ENCODE measurements at places on chromosomes 6 and 20. TPM values are rescaled to one million over a fixed set of nuclear protein-coding genes. Genes with fewer than 3 reads are reported as not detected.

The SMOC2 gene
- 65.4 TPM for total RNA-seq

The XKR7 gene
- 0.04 TPM for total RNA-seq

GRCh38 chr6:75167325-75167724, 38.5 kb downstream of the COL12A1 start:
- peak overlapping the region; percentile 53 for H3K27ac ChIP-seq
- peaks cover 4% of the 10 kb centered on the region for H3K4me1 ChIP-seq
- no peaks in the 10 kb centered on the region for H3K27me3 ChIP-seq
- peaks cover 4% of the 10 kb centered on the region for H3K36me3 ChIP-seq

- no peak overlapping the region for H3K4me3 ChIP-seq
- no peak for DNase-seq
- no peaks in the 10 kb centered on the region for H3K27me3 ChIP-seq
Observed at GRCh38 chr6:137794516-137795201, 72.4 kb upstream of the TNFAIP3 start.

The PRRC2A gene
- total RNA-seq: 51.3 TPM

DNA sequence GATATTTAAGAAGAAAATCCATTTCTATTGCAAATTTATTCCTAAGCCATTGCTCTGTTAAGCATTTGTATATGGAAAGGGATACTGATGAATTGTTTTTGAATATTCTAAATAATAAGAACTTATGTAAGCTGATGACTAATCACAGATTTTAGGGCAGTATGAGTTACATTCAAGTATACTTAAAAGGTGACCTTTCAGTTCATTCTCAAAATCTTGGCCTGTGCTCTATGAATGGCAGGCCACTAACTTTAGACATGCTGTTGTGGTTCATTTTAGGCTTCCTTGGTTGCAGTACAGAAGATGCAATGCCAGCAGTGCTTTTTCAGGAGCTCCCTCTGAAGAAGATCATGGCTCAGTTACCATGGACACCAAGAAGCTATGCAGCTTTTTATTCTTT, 380.4 kb downstream of the CENPW start:
- H3K4me3 ChIP-seq: no peak overlapping the region
- H3K27me3 ChIP-seq: no peaks in the 10 kb centered on the region

The CRISP1 gene
- not detected for total RNA-seq

The RGS17 gene
- 0.53 TPM for total RNA-seq

- no peak for DNase-seq
- no peaks in the 10 kb centered on the region for H3K27me3 ChIP-seq
- no peak overlapping the region for H3K27ac ChIP-seq
- no peak overlapping the region for H3K4me3 ChIP-seq
- no peaks in the 10 kb centered on the region for H3K36me3 ChIP-seq
- H3K4me1 ChIP-seq: no peaks in the 10 kb centered on the region
Observed at GRCh38 chr20:45452772-45453691, 16.5 kb upstream of the WFDC2 start.

DNA sequence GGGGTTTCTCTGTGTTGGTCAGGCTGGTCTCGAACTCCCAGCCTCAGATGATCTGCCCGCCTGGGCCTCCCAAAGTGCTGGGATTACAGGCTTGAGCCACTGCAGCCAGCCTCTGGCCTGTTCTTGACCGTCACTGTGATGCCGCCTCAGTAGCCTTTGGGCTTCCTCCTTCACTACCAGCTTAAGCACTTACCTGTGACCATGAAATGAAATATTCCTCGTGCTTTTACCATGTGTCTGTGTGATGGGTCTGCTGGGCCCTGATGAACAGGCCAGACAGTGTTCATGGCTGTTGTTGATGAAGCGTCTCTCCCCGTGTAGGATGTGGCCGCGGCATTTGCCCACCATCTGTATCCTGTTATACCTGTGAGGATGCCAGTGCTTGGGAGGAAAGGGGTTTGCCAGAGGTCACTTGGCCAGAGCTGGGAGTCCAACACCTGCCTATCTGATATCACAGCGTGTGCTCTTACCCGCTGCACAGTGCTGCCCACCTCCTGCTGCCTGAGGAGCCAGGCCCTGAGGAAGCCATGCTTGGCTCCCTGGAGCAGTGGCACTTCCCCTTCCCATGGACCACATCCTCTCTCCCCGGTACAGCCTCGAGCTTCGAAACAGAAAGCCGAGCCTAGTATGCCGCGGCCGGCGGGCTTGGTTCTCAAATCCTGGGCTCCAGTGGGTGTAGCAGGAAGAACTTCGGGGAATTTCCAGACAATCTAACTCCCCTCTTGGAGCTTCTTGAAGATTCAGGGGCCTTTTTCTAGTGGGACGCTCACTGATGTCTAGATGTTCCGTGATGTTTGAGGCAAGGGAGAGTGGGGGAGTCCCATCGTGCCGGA, 167.9 kb downstream of the ZDHHC14 start:
- H3K27me3 ChIP-seq: no peaks in the 10 kb centered on the region
- DNase-seq: peak; percentile 30
- no peaks in the 10 kb centered on the region for H3K4me1 ChIP-seq

DNA sequence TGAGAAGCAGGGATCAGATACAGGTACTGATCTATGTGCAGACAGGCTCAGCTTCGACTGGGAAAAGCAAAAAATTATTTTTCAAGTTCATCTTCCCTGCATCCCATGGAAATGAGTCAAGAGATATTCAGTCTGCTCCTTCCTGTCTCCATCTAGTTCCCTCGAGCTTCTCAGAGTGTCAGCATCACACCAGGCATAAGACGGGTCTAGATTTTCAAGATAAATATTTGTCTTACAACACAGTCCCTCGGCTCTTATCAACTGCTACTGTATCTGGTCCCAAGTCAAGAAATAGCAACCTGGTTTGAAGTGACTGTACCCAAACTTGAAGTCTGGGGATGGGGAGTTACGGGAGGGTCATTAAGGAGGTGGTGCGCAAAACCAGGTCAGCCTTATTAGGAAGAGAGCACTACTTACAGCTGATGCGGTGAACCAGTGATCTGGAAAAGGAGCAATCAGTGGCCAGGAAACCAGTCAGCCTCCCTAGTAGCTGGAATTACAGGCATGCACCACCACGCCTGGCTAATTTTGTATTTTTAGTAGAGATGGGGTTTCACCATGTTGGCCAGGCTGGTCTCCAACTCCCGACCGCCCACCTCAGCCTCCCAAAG, 29.7 kb downstream of the ZMYND8 start:
- no peak overlapping the region for H3K27ac ChIP-seq
- peaks cover 11% of the 10 kb centered on the region for H3K4me1 ChIP-seq
- no peaks in the 10 kb centered on the region for H3K27me3 ChIP-seq
- no peak overlapping the region for H3K4me3 ChIP-seq
